ENCODE measurements at places on chromosomes 3 and 15. TPM values are rescaled to one million over a fixed set of nuclear protein-coding genes. Genes with fewer than 3 reads are reported as not detected.

CCR8 gene
- 0.06 TPM for polyA plus RNA-seq

MINAR1 gene
- 0.29 TPM for polyA plus RNA-seq

CCR4 gene
- 0.06 TPM for polyA plus RNA-seq

CCDC39 gene
- 0.04 TPM for polyA plus RNA-seq

CCNB2 gene
- 19.3 TPM for polyA plus RNA-seq

GADL1 gene
- 0.04 TPM for polyA plus RNA-seq

POC1A gene
- 1.7 TPM for polyA plus RNA-seq

CYP1A1 gene
- polyA plus RNA-seq: 0.08 TPM

LRRC31 gene
- not detected for polyA plus RNA-seq

PPM1L gene
- 3.0 TPM for polyA plus RNA-seq

SLC28A1 gene
- polyA plus RNA-seq: 0.08 TPM

FGF7 gene
- polyA plus RNA-seq: 4.3 TPM

XYLB gene
- polyA plus RNA-seq: 1.3 TPM

UCN2 gene
- polyA plus RNA-seq: 2.3 TPM

DNAH12 gene
- 0.06 TPM for polyA plus RNA-seq

CCR3 gene
- not detected for polyA plus RNA-seq

SHF gene
- 2.4 TPM for polyA plus RNA-seq

LPCAT4 gene
- 45.6 TPM for polyA plus RNA-seq

KLHL6 gene
- polyA plus RNA-seq: 0.16 TPM

ARHGAP11A gene
- polyA plus RNA-seq: 4.5 TPM

NME9 gene
- polyA plus RNA-seq: 0.06 TPM

SOX14 gene
- polyA plus RNA-seq: 0.10 TPM

THRB gene
- polyA plus RNA-seq: 2.5 TPM

APEH gene
- 21.0 TPM for polyA plus RNA-seq

FETUB gene
- 5.0 TPM for polyA plus RNA-seq

LYZL4 gene
- not detected for polyA plus RNA-seq

SCAANT1 gene
- polyA plus RNA-seq: not detected

KBTBD13 gene
- polyA plus RNA-seq: not detected

CLDN18 gene
- 0.61 TPM for polyA plus RNA-seq

ACSBG1 gene
- 0.11 TPM for polyA plus RNA-seq

TAGLN3 gene
- polyA plus RNA-seq: 0.02 TPM

FSTL1 gene
- 5.4 TPM for polyA plus RNA-seq

LMOD3 gene
- 0.19 TPM for polyA plus RNA-seq

NEK4 gene
- 3.6 TPM for polyA plus RNA-seq

LRRN1 gene
- 0.10 TPM for polyA plus RNA-seq

FBLN2 gene
- 6.0 TPM for polyA plus RNA-seq
